ENCODE measurements at places on chromosomes 6 and 20.
A peak's percentile ranks its signal among the peaks of the same experiment; 100 is the strongest.

GRCh38 chr6:22290045-22290444, 6.8 kb downstream of the PRL start:
- H3K27me3 ChIP-seq: no peaks in the 10 kb centered on the region
- no peak overlapping the region for H3K27ac ChIP-seq
- no peaks in the 10 kb centered on the region for H3K4me1 ChIP-seq
- no peak overlapping the region for H3K4me3 ChIP-seq

- no peak overlapping the region for H3K4me3 ChIP-seq
- DNase-seq: no peak
- no peaks in the 10 kb centered on the region for H3K36me3 ChIP-seq
- H3K27me3 ChIP-seq: no peaks in the 10 kb centered on the region
- H3K27ac ChIP-seq: no peak overlapping the region
- H3K4me1 ChIP-seq: no peaks in the 10 kb centered on the region
Observed at GRCh38 chr20:55561259-55561658, 444.1 kb downstream of the CBLN4 start.

DNA sequence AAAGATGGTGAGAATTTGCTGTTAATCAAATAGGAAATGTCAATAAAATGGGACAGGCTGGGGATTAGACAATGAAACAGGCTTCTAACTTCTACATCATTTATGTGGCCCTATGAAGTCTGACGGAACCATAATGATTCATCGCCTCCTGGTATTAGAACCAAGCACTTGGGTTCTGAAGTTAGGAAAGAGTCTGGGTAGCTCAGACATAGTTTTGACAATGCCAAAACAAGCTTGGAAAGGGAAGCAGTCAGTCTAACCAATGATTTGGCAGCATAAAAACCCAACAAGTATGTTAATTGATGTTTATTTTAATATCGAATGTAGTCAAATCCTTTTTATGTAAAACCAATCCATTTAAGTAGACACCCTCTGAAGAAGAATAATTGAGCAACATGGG, 160.8 kb upstream of the RSPO3 start:
- no peak overlapping the region for H3K4me3 ChIP-seq
- H3K27ac ChIP-seq: no peak overlapping the region
- no peaks in the 10 kb centered on the region for H3K27me3 ChIP-seq
- no peaks in the 10 kb centered on the region for H3K4me1 ChIP-seq
- DNase-seq: no peak

DNA sequence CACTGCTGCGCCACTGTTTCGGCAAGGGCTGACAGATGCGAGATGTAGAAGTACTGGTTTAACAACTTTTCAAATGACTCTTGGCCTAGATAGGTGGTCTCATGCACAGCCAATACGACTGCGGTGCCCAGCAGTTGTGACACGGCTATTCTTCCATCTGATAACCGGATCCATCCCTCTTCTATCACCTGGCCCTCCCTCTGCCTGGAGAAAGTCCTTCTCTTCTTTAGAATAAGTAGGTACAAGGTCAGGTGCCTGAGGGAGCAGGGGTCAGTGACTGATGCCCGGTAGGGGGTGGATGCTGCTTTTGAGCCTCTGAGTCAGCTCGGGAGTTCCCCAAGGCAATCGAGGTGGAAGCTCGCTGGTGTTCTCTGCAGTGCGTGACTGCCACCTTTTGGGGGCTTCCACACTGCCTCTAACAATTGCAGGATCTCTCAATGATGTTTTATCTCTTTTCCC, 166.8 kb upstream of the GRIK2 start:
- DNase-seq: no peak
- H3K4me1 ChIP-seq: no peaks in the 10 kb centered on the region
- H3K36me3 ChIP-seq: no peaks in the 10 kb centered on the region
- H3K27me3 ChIP-seq: no peaks in the 10 kb centered on the region
- no peak overlapping the region for H3K27ac ChIP-seq

DNA sequence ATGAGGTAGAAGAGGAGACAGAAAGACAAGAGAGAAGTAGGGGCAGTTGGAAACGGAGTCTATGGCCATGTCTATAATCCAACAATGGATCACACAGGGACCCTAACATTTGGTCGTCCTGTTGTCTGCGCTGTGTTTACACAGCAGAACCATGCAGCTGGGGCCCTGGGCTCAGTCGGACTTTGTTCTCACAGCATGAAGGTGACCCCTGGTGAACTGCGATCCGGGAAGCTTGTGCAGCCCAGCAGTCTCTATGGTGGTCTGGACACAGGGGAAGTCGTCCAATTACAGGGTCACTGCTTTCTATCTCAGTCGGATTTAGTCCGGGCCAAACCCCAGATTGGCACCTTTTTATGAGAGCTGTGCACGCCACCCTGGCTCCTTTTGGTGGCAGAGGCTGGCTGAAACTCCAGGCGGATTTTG, 153.6 kb downstream of the FOXA2 start:
- no peaks in the 10 kb centered on the region for H3K4me1 ChIP-seq
- no peak overlapping the region for H3K4me3 ChIP-seq
- no peaks in the 10 kb centered on the region for H3K27me3 ChIP-seq
- no peak overlapping the region for H3K27ac ChIP-seq

DNA sequence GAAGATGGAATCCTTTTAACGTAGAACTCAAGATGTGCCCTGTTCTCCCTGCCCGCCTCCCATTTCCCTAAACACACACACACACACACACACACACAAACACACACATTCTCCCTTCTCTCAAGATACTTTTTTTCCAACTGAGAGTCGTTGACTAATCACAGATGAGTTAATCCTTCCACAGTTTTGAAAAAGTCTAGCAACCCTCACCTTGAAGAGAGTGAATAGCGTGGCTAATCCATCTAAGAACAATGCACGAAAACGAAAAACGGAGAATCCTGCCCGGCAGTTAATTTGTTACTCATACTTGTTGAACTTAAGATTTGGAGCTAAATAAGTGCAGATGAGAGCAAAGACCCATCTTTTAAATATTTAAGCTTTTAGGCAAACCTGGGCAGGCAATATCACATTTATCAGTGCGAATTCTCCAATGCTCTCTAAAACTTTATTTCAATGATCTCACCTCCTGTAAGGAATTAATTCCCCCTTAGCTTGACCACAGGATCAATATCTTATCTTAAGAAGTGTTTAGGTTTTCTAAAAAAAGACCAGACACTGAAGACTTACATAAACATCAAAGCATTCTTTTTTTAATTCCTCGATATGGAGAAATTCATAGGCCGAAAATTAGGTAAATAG, 1.1 kb downstream of the AGPAT4 start:
- no peak for DNase-seq
- no peaks in the 10 kb centered on the region for H3K36me3 ChIP-seq
- H3K4me3 ChIP-seq: peak overlapping the region; percentile 70
- H3K27me3 ChIP-seq: no peaks in the 10 kb centered on the region
- peaks cover 21% of the 10 kb centered on the region for H3K4me1 ChIP-seq
- peak overlapping the region; percentile 82 for H3K27ac ChIP-seq

GRCh38 chr20:46202766-46203509, 84.8 kb downstream of the CD40 start:
- peaks cover 25% of the 10 kb centered on the region for H3K27me3 ChIP-seq
- H3K4me1 ChIP-seq: peaks cover 35% of the 10 kb centered on the region
- no peaks in the 10 kb centered on the region for H3K36me3 ChIP-seq
- DNase-seq: no peak
- no peak overlapping the region for H3K4me3 ChIP-seq

- H3K4me3 ChIP-seq: no peak overlapping the region
- H3K27ac ChIP-seq: no peak overlapping the region
- H3K4me1 ChIP-seq: no peaks in the 10 kb centered on the region
- no peak for DNase-seq
- no peaks in the 10 kb centered on the region for H3K36me3 ChIP-seq
Observed at GRCh38 chr6:75403563-75404080, 90.0 kb downstream of the FILIP1 start.

GRCh38 chr20:50510706-50511542, 741 bp downstream of the PTPN1 start:
- peak overlapping the region; percentile 81 for H3K27ac ChIP-seq
- no peaks in the 10 kb centered on the region for H3K27me3 ChIP-seq

- no peak overlapping the region for H3K4me3 ChIP-seq
- no peak for DNase-seq
- H3K4me1 ChIP-seq: no peaks in the 10 kb centered on the region
- no peaks in the 10 kb centered on the region for H3K36me3 ChIP-seq
Observed at GRCh38 chr6:154569156-154569862, 58.8 kb upstream of the CNKSR3 start.

DNA sequence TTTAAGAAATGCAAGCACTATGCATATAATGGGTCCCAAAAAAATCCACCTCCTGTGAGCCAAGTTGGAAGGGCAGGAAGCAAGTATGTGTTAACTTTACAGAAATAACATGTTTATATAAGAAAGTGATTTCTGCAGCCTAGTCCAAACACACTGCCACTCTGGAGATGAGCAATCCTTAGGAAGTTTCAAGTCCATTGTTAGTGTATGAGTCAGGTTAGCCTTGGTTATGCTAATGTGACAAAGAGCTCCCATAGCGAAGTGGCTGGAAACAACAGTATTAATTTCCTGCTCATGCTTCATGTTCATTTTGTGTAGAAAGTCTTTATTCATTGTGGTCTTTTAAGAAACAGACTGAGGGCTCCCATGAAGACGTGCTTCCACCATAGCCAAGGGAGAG, 121.4 kb downstream of the TBXT start:
- H3K4me1 ChIP-seq: no peaks in the 10 kb centered on the region
- H3K36me3 ChIP-seq: no peaks in the 10 kb centered on the region
- H3K27me3 ChIP-seq: peaks cover 2% of the 10 kb centered on the region
- DNase-seq: no peak

DNA sequence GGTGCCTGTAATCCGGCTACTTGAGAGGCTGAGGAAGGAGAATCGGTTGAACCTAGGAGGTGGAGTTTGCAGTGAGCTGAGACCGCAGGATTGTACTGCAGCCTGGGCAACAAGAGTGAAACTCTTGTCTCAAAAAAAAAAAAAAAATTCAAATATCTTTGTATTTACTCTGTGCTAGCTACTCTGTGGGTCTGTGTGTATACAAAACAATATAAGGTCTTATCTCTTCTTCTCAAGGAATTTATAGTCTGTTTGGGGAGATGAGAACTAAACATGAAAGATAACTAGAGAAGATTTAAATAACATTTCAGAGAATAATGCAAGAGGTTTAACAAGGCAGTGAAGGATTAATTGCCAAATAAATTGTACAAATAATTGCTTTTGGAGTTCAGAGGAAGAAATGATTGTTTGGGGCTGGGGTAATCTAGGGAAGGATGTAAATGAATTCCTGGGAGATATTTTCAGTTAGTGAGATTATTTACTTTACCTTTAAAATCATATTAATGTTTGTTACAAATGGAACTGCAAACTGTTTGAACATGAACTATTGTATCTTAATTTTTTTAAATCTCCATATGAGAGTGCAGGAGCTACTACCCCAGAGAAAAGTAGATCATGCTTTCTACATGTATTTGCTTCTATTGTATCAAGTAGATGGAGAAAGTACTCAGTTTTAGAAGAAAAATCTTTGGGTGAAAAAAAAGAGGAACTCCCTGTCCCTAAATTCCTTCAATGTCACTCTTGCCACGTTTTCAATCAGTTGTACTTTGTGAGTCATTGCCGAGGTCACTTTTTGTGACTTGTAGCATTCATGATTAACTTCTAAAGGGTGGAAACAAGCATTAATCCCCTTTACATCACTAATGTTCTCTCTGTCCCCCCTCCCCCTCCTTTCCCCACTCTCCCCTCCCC, 39.0 kb downstream of the NCOA3 start:
- peaks cover 24% of the 10 kb centered on the region for H3K4me1 ChIP-seq
- no peak for DNase-seq
- H3K27me3 ChIP-seq: no peaks in the 10 kb centered on the region
- H3K36me3 ChIP-seq: no peaks in the 10 kb centered on the region
- H3K4me3 ChIP-seq: no peak overlapping the region
- H3K27ac ChIP-seq: no peak overlapping the region

DNA sequence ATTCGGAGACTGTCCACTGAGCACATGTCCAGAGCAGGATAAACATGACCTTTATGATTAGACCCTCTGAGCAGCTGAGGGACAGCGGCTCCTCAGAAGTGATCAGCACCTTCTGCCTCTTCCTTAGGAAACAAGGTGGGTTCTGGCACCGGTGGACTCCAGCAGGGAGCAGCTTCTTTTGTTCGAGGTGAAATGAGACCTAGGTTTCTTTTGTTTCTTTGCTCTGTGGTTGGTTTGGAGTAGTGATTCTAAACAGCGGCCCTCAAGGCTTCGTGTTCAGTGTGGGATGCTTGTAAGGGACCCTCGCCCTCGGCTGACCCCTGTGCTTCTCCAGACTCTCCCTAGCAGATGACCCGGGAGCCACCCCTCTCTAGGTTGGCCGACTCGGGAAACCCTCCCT, 14.6 kb upstream of the FRMD1 start:
- H3K36me3 ChIP-seq: no peaks in the 10 kb centered on the region
- H3K27me3 ChIP-seq: no peaks in the 10 kb centered on the region
- H3K27ac ChIP-seq: no peak overlapping the region
- no peak for DNase-seq
- H3K4me1 ChIP-seq: no peaks in the 10 kb centered on the region
- H3K4me3 ChIP-seq: no peak overlapping the region

- H3K27ac ChIP-seq: no peak overlapping the region
- no peak for DNase-seq
- peaks cover 10% of the 10 kb centered on the region for H3K4me1 ChIP-seq
- H3K4me3 ChIP-seq: no peak overlapping the region
Observed at GRCh38 chr6:100456141-100456907, 8.4 kb downstream of the SIM1 start.

GRCh38 chr20:19697415-19697814, 60.6 kb upstream of the RIN2 start:
- no peaks in the 10 kb centered on the region for H3K36me3 ChIP-seq
- H3K4me3 ChIP-seq: no peak overlapping the region
- H3K4me1 ChIP-seq: no peaks in the 10 kb centered on the region

DNA sequence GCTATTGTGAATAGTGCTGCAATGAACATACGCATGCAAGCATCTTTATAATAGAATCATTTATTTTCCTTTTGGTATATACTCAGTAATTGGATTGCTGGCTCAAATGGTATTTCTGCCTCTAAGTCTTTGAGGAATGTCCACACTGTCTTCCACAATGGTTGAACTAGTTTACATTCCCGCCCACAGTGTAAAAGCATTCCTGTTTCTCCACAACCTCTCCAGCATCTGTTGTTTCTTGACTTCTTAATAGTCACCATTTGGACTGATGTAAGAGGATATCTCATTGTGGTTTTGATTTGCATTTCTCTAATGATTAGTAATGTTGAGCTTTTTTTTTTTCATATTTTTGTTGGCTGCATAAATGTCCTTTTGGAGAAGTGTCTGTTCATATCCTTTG, 208.7 kb downstream of the PHF3 start:
- H3K4me3 ChIP-seq: no peak overlapping the region
- H3K4me1 ChIP-seq: no peaks in the 10 kb centered on the region
- DNase-seq: no peak
- no peaks in the 10 kb centered on the region for H3K27me3 ChIP-seq

DNA sequence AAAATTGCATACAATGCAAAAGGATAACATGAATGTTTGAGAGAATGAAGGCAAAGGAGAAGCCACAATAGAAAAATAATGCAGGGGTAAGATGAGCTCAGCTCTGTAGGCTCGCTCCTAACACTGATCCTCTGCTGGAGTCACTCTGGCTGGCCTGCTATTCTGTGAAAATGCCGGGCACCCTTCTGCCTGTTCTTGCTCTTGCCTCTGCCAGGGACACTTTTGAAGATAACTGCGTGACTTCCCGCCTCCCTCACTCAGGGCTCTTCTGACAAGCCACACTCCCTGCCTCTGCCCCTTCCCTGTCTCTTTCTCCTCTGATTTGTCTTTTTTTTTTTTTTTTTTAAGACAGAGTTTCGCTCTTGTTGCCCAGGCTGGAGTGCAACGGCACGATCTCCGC, 35.3 kb upstream of the MYBL2 start:
- no peak for DNase-seq
- H3K4me1 ChIP-seq: no peaks in the 10 kb centered on the region
- H3K4me3 ChIP-seq: no peak overlapping the region
- no peaks in the 10 kb centered on the region for H3K27me3 ChIP-seq

- H3K27ac ChIP-seq: no peak overlapping the region
- DNase-seq: no peak
- H3K27me3 ChIP-seq: no peaks in the 10 kb centered on the region
- no peak overlapping the region for H3K4me3 ChIP-seq
- no peaks in the 10 kb centered on the region for H3K36me3 ChIP-seq
Observed at GRCh38 chr20:52747845-52748284, 224.3 kb upstream of the TSHZ2 start.

Data from CD4-positive, alpha-beta T cell (primary cell).